Fibroblast of skin of left biceps (primary cell): ENCODE measurements at places on chromosomes 7 and 10.

GRCh38 chr7:77827999-77828398, 29.4 kb downstream of the PHTF2 start:
- DNase-seq: no peak

DNA sequence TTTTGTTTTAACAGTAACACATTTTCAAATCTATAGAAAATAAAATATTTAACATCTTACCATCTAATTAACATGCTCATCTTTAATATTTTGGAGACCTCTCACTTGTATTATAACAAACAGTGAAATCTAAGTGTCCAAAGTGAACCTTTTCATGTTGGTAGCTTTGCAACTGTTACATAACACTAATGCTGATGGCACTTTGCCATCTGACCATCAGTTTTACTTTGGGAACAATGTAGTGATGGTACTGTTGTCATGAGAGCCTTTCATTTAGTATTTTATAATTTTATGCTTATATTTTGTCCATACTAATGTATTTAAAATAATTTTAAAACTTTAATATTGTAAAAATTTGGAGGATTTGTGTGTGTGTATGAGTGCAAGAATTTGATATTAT, 1017.0 kb upstream of the KCND2 start:
- no peak for DNase-seq

DNA sequence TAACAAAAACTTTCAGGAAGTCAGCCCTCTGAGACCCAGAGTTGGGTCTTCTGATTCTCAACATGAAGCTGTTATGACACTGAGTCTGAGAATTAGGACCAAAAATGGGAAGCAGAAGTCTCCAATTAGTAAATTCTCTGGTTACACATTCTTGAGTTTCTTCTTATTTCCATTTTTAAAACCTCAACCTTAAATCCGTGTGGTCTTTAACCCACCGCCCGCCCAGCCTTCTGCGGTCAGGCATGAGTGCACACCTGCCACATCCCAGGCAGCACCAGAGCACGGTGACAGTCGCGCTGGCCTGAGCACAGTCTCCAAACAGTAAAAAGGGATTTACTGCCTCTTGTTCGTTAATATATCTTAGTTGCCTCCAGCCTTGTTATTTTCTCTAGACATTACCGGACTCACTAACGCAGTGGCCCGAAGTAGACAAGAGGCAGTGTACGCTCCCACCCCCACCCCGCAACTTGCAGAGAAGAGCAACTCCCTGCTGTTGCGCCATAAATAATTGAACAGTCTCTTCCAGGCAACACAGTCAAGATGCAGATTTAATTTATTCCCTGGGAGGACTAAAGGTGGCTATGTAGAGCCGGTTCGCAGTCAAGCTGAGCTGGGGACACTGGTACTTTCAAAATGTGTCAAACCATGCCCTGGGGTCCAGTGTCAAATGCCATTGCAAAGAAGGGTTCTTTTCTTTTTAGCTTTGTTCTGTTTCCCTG, 147.0 kb upstream of the CELF2 start:
- no peak for DNase-seq

GRCh38 chr10:5469353-5470061, 29.9 kb downstream of the CALML5 start:
- no peak for DNase-seq

DNA sequence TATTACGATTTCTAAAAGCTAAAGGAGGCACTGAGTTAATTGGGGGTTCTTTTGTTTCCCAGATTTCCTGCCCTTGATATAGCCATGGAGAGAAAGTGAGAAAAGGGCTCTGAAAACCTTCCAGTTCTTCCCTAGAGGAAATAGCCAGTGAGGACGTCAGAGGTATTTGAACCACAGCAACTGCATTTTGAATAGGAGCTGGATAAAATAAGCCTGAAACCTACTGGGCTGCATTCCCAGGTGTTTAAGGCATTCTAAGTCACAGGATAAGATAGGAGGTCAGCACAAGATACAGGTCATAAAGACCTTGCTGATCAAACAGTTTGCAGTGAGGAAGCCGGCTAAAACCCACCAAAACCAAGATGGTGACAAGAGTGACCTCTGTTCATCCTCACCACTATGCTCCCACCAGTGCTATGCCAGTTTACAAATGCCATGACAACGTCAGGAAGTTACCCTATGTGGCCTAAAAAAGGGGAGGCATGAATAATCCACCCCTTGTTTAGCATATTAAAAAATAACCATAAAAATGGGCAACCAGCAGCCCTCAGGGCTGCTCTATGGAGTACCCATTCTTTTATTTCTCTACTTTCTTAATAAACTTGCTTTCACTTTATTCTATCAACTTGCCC, 85.1 kb upstream of the FRMD4A start:
- no peak for DNase-seq

GRCh38 chr10:88271761-88272543, 311.2 kb downstream of the RNLS start:
- DNase-seq: no peak

GRCh38 chr10:101007099-101007711, 7.6 kb downstream of the LZTS2 start:
- no peak for DNase-seq

DNA sequence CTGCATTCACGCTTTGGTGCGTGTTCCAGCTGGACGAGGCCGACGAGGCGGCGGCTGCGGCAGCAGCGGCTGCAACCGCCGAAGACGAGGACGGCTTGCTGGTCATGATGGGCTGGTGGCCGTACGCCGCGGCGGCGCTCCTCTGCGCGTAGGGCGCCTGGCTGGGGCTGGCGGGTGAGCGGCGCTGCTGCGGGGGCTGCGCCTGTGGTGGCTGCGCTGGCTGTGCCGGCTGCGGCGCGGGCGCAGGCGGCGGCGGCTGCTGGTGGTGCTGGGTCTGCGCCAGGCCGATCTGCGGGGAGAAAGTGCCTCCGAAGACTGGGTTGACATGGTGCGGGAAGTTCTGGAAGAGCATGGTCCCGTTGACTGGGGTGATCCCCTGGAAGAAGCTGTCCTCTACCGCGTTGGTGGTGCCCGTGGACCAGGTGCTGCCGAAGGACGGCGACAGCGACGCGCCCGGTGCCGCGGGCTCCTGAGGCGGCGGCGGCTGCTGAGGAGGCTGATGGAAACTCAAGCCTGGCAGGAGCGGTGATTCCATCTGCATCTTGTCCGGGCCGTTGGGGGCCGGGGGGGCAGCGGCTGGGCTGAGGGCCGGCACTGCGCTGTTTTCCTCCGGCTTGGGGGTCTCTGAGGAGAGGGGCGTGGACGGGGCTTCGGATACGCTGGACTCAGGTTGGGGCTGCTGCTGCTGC, 51.1 kb downstream of the CPEB3 start:
- no peak for DNase-seq

DNA sequence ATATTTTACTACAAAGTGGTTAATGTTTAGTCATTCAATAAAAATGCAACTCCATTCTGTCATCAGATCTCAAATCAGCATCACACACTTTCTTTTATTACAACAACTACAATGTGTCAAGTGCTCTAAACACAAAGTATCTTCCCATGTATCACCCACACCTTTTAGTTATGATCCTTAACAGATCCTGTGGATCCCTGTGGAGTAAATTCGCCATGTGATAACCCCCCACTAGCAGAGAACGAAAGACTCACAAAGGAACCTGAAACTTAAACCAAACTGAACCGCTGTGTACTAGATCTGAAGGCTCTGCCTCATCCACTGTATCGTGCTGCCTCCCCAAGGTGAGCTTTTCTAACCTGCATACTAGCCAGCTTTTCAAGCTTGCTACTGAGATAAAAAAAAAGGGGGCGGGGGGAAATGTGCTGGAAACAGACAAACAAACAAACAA, 1.7 kb downstream of the DPY19L1 start:
- DNase-seq: no peak

- no peak for DNase-seq
Observed at GRCh38 chr10:74011017-74011416, 13.1 kb downstream of the VCL start.
